Small intestine (tissue), 16 donors: ENCODE measurements at places on chromosomes 2 and 18.
A peak's percentile ranks its signal among the peaks of the same experiment; 100 is the strongest.

GRCh38 chr18:66668706-66669105, 64.8 kb upstream of the CDH19 start:
- no peak for DNase-seq

- no peak for DNase-seq
Observed at GRCh38 chr2:239916205-239917124, 108.7 kb downstream of the NDUFA10 start.

DNA sequence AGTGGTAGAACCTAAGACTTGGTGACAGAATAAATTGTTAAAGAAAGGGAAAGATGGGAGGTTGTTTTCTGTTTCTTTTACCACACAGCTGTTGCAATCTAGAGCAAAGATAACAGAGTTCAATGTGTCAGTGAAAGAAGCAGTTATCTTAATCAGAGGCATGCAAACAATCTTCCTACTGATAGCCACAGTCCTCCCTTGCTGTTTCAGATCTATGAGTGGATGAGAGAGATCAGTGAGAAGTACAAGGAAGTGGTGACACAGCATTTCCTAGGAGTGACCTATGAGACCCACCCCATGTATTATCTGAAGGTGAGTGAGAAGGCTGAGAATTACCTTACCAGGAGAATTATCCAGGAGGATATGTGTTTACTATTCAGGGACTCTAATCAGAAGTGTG, 15.9 kb downstream of the CPO start:
- peak; percentile 97 for DNase-seq

GRCh38 chr2:70086278-70086837, 919 bp upstream of the PCBP1 start:
- peak; percentile 56 for DNase-seq

- no peak for DNase-seq
Observed at GRCh38 chr2:54864096-54864495, 140.6 kb downstream of the EML6 start.

- no peak for DNase-seq
Observed at GRCh38 chr2:119772128-119772527, 12.4 kb downstream of the PTPN4 start.

- DNase-seq, result peak; percentile 54
Observed at GRCh38 chr18:79952996-79953559, 1.6 kb upstream of the SLC66A2 start.

DNA sequence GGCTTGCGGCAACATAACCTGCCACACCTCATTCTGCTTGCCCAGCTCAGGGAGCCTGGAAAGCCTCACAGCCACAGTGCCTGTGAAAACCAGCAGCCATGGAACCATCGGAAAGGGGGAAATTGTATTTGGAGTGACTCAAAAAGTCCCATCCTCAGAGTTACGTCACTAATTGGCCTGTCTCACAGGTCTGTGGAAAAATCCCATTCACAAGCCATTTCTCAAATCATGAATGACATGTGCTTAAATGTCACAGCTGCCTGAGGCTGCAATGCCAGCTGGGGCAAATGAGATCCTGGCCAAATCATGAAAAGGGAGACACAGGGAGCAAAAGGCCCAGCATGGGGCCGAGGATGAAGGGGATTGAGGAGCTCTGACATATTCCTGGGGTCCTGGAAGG, 486.9 kb upstream of the RAB6C start:
- DNase-seq, result no peak

GRCh38 chr2:181683518-181684453, 3.5 kb upstream of the NEUROD1 start:
- DNase-seq, result no peak

- no peak for DNase-seq
Observed at GRCh38 chr2:178246696-178247095, 52.4 kb downstream of the OSBPL6 start.

- no peak for DNase-seq
Observed at GRCh38 chr2:64720535-64721319, 67.0 kb upstream of the SERTAD2 start.

DNA sequence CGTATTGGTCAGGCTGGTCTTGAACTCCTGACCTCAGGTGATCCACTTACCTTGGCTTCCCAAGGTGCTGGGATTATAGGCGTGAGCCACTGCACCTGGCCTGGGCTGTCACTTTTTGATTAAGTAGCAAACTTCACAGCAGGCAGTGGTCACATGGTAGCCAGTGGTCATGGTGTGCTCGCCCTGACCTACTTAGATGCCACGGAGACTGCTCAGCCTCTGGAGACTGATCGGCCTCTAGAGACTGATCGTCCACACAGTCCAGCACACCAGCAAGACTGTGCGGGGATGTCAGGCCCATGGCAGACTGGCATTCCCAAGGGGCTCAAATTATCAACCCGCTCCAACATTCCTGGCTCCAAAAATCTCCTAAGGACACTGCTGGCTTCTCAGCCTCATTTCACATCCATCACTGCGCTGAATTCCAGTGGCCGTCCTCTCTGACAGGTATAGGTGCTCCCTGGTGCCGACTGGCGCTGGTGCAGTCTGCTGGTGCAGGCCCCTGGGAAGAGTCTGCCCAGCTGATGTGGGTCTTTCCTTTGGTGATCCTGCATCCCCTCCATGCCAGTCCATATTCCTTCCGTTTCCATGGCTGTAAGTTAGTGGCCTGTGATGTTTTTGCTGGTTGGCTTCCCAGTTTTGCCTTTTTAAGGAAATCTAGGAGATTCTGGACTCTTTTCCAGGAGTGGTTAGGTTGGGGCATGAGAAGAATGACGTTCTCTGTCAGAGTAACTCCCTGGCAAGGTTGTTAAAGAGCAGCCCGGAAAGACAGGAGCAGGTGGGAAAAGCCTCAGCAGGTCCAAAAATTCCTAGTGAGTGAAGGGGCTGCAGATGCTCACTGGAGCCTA, 374.5 kb upstream of the HS6ST1 start:
- no peak for DNase-seq

- DNase-seq, result no peak
Observed at GRCh38 chr2:24955232-24955631, 16.5 kb downstream of the DNAJC27 start.

DNA sequence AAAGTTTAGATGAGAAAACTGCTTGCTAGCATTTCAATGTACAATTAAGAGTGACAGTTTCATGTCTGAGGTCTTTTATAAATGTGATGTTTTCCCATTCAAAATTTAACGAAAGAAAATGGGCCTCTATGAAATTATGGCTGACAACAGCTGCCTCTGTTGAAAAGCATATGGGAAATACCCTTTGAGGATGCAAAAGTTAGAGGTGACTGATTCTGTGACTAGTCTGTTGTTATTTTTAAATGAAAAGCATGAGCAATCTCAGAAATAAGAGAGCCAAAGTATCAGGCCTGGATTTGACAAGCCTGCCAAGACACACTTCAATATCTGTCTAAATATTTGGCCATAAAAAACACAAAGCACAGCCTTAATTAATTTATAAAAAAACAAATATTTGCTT, 580.8 kb downstream of the ERBB4 start:
- DNase-seq, result no peak

DNA sequence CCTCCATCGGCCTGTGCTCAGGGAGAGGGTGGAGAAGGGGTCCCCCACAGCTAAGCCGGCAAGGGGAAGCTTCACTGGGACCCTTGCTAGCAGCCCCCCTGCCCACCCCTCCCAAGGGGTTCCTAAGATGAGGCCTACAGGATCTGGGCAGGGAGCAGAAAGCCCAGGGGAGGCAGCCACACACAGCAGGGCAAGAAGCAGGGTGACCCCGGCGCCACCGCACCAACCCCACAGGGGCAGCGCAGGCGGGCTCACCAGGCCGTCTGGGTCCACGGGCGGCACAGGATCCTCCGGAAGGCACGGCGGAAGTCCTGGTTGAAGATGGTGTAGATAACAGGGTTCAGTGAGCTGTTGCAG, 1.8 kb downstream of the ADRA2B start:
- DNase-seq, result no peak

GRCh38 chr2:239684271-239684810, 283.5 kb upstream of the HDAC4 start:
- no peak for DNase-seq

DNA sequence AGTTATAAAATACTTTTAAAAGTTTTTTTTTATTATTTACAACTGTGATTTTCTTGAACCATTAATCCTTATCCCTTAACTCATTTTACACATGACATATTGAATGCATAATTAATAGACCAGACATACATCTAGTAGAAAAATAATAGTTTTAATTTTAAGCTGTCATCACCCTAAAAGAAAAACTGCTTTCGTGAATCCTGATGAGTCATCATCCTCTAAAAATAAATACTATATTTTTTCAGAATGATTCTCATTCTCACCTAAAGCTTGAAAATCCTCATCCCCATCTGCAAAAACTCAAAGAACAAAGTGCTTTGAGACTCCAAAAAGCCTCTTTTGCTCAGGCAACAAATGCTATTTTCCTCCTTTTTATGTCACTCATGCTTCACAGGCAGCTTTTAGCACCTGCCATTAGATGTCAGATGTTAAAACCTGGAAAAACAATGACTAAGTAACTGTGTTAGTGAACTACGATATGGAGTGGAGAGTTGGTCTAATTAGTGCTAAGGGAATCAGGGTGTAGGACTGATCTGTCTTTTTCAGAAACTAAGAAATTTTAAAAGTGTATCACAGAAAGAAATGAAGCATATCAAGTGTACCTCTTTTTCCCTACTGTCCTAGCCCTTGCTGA, 297.6 kb downstream of the TMX3 start:
- no peak for DNase-seq

DNA sequence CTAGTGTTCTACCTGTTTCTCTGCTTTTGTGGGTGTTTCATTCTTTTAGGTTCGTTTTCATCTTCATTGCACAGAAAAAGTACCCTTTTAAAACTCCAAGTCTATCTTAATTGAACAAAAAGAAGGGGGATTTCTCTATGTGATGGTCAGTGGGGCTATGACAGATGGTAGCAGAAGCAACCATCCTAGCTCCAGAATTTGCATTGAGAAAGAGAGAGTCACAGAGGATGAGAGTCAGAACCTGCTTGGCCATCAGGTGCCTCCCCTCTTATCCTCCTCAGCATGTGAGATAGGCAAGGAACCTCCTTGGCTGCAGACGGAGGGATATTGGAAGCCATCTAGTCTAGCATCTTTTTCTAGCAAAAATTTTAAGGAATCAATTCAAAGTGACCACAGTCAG, 398.0 kb upstream of the DCC start:
- DNase-seq, result no peak

DNA sequence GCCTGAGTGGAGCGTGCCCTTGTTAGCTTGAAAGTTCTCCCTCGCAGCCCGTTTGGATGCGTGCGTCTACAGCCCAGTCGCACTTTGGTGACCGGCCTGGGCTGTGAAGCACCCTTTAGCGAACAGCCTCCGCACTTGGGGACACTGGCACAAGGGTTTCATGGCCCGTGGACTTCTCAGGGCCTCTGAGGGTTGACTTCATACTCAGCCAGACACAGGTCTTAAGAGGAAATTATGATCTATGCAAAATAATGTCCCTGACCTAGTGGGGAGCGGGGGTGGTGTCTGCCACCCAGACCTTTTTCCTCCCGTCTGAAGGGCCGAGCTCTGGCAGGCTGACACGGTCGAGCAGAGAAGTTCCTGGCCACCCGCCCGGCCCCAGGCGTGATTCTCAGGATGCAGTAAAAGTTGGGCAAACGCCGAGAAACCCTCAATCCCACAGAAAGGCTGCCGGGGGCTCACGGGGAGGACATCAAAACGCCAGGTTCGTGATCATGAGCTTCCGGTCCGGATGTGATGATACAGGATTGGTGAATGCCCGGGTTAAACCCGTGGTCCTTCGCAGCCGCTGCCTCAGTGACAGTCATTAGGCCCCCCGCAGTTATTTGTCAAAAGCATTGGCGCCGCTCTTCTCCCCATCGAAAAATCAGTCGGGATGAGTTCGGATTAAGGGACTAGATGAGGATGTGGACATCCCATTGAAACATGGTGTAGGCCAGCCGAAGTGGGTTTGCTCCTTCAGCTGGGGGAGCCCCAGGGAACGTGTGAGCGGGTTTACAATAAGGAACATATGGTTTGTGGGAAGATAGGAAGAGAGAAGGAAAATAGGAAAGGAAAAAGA, 3.6 kb upstream of the PAX3 start:
- no peak for DNase-seq

- DNase-seq, result no peak
Observed at GRCh38 chr2:14960686-14961324, 328.3 kb downstream of the LRATD1 start.

- no peak for DNase-seq
Observed at GRCh38 chr2:80141007-80141726, 163.4 kb downstream of the LRRTM1 start.

DNA sequence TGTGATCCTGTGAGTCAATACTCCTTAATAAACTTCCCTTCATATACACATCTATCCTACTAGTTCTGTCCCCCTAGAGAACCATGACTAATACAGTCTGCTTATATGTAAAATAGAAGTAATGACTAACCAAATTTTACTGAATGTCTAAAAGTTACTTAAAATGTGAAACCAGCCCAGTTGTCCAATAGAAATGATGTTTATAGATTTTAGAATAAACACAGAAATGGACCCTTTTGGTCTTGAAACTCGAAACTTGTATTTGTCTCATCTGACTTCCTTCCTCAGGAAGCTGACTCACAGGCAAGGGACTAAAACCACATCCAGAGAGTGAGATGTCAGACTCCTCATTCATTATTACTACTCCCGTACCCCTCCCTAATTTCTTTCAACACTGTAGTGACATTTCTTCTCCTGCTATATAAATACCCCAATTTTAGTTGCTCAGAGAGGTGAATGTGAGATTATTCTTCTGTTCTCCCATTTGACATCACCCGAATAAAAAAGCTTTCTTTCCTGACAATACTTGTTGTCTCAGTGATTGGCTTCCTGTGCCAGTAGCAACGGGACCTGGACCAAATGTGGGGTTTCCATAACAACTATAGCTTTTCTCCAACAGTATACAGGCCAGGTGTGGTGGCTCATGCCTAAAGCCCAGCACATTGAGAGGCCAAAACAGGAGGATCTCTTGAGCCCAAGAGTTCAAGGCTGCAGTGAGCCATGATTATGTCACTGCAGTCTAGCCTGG, 486.0 kb downstream of the ERBB4 start:
- DNase-seq, result no peak

DNA sequence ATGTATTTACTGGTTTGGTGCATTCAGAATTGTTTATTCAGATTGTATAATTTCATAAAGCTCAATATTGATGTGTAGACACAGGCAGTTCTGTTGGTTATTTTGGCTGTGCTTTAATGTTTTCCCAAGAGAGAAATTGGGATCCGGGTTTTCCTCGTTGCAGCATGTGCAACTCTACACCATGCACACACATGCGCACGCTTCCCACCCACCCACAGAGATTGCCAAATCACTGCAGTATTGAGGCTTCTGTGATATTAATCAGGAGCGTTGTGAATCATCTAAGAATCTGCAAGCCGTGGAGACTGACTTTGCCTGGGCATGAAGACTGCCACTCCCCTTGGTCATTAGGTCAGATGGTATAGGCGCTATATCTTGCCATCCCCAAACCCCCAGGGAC, 571.5 kb downstream of the SLC4A3 start:
- no peak for DNase-seq

- no peak for DNase-seq
Observed at GRCh38 chr2:64612575-64613195, 41.0 kb downstream of the SERTAD2 start.

DNA sequence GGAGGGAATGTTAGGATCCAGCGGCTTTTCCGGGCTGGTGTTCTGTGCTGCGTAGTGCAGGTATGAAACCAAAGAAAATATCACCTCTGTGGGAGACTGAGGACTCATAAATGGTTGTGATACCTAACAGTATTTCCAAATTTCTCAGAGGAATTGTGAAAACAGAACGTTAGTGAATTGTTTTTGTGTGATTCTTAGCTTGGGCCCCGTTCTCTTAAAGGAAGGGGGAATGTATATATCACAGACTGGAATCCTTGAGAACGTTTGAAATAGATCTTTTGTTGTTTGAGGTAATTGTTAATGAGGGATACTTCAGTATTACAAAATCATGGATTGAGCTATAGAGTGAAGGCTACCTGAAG, 834 bp downstream of the ZNF638 start:
- no peak for DNase-seq
